NCI-H1417 treated with DMSO at 0.1 percent for 48 hours (cell line): ENCODE measurements at places on chromosomes 3 and 15.

DNA sequence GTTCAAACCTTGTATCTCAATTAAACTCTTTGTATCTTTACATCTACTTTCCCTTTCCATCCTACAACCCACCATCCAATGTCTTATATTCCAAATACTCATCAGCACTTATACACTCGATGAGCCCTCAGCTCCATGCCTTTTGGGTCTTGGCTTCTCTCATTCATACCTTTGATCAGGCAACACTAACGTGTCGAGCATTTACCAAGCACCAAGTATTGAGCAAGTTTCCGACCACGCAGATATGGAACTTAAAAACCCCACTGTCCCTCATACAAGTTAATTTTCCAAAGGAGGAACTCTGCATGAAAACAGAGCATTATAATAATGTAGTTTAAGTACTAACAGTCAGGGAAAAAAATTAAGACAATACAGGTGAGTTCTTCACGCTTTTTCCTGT is 102.8 kb downstream of the IL1RAP start:
- no peak for DNase-seq

GRCh38 chr3:197003461-197004385 is 25.9 kb downstream of the MELTF start:
- DNase-seq, result peak; percentile 28

DNA sequence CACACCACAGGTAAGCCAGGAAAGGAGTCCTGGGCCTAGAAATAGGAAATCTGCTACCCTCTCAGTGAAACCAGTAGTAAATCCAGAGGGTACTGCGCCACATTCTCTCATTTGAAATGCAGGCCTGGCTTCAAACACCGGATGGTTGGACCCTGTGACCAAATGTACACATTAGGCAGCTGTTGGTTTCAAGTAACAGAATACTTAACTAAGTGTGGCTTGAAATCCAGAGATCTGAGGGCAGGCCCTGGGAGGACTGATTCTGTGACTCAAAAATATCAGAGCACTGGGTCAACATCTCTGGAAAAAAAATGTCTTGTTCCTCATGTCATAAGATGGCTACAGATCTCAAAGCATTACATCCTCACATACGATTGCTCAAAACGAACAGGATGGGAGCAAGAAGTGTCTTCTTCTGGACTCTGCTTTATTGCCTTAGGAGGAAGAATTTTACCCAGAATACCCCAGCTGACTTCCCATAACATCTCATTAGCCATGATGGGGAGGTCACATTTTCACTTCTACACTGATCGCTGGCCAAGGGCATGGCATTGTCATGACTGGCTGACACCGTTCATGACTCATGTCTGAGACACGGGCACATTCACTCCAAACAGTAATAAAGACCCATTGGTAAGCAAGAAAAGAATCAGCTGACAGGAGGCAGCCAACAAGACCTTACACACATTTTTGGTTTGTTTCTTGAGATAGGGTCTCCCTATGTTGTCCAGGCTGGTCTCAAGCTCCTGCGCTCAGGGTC is 166.0 kb downstream of the ARRDC4 start:
- no peak for DNase-seq

DNA sequence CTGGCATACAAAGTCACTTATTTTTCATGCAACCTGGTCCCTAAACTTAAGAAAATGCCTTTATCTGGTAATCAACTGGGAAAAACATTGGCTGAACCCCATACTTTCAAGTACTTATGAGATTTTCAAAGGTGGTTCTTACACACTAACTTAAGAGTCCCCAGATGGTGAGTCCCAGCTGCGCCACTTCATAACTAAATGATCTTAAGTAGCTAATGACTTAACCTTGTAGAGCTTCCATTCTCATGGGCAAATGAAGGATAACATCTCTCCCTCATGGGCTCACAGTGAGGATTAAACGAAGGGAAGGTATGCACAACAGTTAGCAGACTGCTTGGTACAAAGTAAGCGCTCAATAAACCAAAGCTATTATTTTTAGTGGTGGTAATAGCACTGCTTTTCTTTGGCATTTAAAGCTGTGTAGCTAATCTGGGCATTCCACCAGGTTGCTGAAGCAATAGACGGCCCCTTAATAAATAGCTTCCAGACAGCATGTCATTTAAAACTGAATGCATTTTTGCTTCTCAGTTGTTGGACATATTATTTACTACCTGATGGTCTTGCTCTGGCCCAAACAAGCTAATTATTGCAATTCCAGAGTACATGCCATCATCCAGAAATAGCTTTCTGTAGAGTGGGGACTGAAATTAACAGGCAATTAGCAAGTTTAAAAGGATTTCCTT is 55.4 kb downstream of the LIPC start:
- DNase-seq, result no peak

- DNase-seq, result peak; percentile 41
Observed at GRCh38 chr3:78645628-78646310, 1122.0 kb downstream of the ROBO1 start.

DNA sequence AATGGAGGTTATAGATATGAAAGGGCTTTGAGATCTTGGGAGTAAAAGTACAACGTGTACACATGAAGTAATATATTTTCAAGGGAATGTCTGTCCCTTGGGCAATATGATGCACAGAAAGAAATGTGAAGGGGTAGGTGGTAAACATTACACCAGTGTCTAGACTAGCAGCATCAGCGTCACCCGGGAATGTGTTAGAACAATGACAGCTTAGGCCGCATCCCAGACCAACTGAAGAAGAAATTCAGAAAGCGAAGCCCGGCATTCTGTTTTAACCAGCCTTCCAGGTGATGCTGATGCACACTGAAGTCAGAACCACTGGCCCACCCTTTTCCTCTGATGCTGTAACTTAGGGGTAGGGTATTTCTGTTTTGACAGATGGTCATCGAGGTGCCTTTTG is 6.3 kb downstream of the INAFM2 start:
- no peak for DNase-seq

DNA sequence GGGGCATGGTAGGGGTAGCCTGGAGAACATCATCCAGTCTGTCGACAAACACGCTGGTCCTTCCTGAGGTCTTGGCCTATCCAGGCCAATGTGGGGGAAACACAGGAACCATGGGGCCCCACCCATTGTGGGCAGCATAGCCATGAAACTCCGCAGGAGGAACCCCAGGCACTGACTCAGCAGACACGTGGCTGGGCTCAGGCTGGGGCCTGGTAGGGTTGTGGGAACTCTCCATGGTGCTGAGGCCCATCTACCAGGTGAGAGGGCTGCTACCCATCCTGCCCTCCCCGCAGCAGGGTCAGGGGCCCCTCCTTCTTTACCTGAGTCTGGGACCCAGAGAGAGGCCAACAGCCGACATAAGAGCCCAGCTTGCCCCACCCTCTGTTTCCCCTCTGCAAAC is 22.6 kb upstream of the CACNA2D2 start:
- no peak for DNase-seq

DNA sequence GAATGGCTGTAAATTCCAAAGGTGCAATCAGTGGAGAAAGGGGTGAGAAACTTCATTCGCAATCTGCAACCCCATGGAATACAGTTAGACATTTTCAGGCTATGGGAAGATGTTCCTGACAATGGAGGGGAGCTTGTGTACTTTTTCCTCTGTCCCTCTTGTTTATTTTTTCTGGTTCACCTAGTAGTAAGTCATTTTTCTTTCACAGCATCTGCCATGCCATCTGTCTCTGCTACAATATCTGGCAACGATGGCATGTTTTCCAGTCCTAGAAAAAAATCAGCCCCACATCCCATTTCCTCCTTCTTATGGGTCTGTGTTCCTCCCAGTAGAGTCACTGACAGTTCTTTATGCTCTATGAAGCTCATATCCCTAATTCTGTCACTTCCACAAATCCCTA is 76.0 kb downstream of the SSR3 start:
- DNase-seq, result no peak

DNA sequence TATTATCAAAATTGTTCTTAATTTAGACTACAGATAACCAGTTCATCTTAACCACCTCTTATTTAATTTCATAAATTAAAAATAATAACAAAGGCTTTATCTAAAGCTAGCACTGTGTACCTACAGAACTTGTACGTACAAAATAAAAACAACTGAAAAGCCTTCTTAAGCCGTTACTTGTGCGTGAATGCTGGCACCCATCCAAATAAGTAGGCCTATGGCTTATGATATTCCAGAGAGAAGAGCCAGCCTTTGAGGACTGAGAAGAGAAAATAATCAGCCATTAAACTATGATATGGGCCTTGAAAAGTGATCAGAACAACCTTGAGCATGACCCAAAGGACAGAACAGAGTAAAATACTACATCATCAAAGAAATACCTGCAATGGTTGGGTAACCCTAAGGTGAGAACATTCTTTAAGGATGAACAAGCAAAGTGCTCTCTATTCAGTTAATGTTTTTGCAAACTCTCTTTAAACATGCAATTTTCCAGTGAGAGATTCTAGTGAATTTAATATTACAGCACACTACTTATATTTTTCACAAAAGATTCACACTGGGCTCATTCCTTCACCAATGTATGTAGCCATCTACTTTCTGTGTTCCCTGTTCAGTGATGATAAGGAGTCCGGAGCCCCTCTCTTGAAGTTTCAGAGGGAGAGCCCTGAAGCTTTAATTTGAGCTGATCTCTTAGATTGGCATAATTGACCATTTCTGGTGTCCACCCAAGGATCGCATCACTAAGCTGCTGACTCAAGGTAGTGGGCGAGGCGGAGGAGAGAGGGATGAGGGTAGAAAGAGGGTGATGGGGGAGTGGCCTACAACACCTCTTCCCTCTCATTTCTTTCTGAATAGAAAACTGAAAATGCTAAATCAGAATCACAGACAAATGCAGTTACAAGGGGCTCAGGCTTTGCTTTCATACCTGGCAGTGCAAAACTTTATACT is 7.7 kb upstream of the ACTC1 start:
- DNase-seq, result no peak

- DNase-seq, result no peak
Observed at GRCh38 chr3:185411133-185411532, 48.2 kb downstream of the MAP3K13 start.
